HepG2 (cell line): ENCODE measurements at places on chromosomes 4 and X. TPM values are rescaled to one million over a fixed set of nuclear protein-coding genes. Genes with fewer than 3 reads are reported as not detected.

GLOD5 gene
- 0.73 and 0.93 TPM in 2 replicates for total RNA-seq

JCHAIN gene
- not detected in 2 replicates for total RNA-seq

GRCh38 chrX:10450229-10450958 lies 170.0 kb downstream of the MID1 start:
- DNase-seq: no peak

ASB9 gene
- total RNA-seq: 13.8 and 18.2 TPM in 2 replicates

UBE2D3 gene
- total RNA-seq: 224 and 265 TPM in 2 replicates

DNA sequence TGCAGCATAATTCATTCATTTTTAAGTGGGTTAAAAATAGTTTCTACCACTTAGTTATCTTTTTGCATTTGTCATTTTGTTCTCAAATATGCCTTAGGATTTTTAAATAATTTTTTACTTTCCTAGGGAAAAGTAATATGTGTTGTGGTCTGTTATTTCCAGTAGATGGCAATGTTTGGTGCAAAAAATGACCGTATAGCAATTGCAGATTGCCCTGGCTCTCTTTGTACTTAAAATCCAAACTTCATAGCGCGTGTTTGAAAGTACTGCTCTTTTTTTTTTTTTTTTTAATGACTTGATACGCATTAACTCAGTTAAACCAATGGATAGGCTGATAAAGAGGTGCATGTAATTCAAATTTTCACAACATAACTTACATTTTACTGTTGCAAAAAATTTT lies 74.4 kb upstream of the RBMX start:
- DNase-seq: peak; percentile 6

DNA sequence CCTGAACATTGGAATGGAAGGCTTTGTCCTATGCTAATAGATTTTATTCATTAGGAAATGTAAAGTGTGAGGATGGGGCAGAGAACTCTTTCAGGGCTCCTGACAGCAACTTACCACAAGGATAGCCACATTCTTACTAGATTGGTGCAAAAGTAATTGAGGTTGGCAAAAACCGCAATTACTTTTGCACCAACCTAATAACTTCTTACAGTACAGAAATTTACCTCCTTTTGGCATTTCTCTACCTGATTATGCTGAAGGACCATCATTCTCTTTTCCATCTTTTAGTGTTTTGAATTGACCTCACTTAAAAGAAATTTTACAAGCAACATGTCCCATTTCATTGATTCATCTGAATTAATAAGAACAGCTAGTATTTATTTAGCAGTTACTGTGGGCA lies 109.2 kb upstream of the AP1S2 start:
- no peak for DNase-seq

GRCh38 chrX:103669745-103670144 lies 16.8 kb downstream of the MORF4L2 start:
- DNase-seq: no peak

SMIM43 gene
- total RNA-seq: not detected in 2 replicates

LRRC66 gene
- total RNA-seq: not detected in 2 replicates

DNA sequence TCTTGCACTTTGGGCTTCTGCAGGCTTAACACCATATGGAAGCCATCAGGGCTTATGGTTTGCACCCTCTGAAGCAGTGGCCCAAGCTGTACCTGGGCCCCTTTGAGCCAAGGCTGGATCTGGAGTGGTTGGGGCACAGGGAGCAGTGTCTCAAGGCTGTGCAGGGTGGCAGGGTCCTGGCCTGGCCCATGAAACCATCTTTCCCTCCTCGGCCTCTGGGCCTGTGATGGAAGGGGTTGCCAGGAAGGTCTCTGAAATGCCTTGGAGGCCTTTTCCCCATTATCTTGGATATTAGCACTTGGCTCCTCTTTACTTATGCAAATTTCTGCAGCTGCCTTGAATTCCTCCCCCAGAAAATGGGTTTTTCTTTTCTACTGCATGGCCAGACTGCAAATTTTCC lies 134.7 kb upstream of the USP9X start:
- DNase-seq: no peak

TBX22 gene
- total RNA-seq: not detected in 2 replicates

- no peak for DNase-seq
Measured at GRCh38 chr4:122246551-122246950, 94.4 kb downstream of the BLTP1 start.

ZNF674 gene
- 3.5 and 4.2 TPM in 2 replicates for total RNA-seq

- no peak for DNase-seq
Measured at GRCh38 chr4:113559947-113560346, 201.6 kb downstream of the CAMK2D start.

DNA sequence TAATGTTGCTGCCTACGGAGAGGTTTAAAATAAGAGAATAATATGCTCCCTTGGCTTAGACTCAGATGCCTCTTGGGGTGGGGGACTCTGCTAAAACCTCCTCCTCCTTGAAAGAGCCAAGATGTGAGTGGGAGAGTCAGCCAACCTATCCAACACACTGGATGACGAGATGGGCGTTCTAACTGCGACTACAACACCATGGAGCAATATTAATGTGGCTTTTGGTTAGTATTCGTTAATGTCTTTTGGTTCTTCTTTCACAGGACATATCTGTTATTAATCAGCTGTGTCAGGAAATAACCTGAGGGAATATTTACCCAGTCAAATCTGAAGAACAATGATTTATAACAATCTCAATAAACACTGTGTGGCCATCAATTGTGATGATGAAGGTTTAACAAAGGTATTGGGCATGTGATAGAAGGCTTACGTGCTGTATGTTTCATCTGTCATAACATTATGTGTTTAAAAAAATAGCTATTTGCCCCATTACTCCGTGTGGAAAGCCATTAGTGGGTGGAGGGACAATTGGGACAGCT lies 143.5 kb upstream of the FTHL17 start:
- no peak for DNase-seq

CXorf49 gene
- total RNA-seq: not detected in 2 replicates

MTTP gene
- total RNA-seq: 58.4 and 102 TPM in 2 replicates

DNA sequence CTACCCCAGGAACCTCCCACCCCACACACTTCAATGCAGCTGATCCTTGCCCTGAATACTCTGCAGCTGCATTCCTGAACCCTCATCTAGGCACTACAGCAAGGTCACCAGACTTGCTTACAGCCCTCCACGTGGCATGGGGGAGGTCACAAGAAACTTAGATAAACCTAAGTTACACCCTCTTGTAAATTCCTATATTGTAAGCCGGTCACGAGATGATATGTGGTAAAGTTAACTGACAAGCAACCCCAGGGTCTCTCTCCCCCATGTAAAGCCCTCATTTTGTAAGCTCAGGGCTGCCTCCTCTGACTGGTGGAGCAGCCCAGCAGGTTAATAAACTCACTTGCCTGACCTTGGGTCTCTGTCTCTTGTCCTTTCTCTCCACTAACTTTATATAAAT lies 570.7 kb downstream of the PCDH7 start:
- no peak for DNase-seq

GRCh38 chr4:70703619-70704214 lies 15.4 kb downstream of the UTP3 start:
- no peak for DNase-seq

GRCh38 chr4:55561889-55562288 lies 15.2 kb upstream of the CLOCK start:
- DNase-seq: no peak

RAB40AL gene
- total RNA-seq: 0.40 TPM in 1 of 2 replicates, not detected in the other

CFAP47 gene
- not detected in 2 replicates for total RNA-seq

GRCh38 chrX:22124098-22124497 lies 92.0 kb downstream of the PHEX start:
- DNase-seq: no peak

DNA sequence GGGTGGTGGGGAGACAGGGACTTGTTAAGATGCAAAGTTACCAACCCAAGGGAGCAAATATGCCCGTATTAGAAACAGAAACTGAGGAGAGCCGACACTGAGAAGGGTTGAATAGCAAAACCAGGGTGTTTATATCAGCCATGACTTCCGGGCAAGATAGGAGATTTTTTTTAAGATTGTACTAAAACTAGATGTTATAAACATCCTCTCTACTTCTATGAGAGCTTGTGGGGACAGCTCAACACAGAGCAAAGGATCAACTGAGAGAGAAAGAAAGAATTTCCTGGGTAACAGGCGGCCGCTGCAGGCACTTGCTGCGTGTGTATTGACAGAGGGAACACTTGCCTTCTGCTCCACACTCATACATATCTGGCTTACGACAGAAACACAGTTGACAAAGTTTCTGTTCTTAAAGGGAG lies 49.1 kb upstream of the FBXW7 start:
- no peak for DNase-seq

DNA sequence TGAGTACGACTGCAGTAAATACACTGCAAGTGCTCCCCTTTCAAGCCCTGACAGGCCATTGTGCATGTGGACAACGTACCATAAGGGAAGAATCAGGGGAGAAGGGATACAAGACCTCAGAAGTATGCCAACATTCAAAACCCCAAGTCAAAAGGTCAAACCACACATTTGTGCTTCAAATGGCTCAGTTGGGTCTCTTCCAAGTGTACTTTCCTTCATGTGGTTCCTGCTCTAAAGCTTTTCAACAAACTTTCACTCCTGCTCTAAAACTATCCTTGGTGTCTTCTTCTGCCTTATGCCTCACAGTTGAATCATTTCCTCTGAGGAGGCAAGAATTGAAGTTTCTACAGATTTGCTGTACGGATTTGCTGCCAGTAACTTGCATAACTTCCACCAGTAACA lies 305.7 kb upstream of the SLIT2 start:
- DNase-seq: no peak
